ENCODE measurements at places on chromosomes 5 and 9.

DNA sequence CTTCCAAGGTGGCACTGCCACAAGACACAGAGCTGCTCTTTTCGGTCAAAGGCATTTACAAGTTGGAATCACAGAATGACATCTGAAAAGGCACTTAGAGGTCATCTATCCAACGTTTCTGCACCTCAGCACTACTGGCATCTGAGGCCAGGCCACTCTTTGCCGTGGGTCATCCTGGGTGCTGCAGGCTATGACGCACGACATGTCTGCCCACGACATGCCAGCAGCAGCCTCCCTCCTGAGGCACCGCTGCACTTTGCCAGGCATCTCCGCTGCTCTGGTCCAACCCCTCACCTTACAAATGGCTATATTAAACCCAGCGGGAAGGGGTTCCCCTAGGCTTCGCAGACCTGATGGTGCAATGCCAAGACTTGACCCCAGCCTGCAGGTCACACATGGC, 8.1 kb downstream of the SURF4 start:
- no peak for DNase-seq

DNA sequence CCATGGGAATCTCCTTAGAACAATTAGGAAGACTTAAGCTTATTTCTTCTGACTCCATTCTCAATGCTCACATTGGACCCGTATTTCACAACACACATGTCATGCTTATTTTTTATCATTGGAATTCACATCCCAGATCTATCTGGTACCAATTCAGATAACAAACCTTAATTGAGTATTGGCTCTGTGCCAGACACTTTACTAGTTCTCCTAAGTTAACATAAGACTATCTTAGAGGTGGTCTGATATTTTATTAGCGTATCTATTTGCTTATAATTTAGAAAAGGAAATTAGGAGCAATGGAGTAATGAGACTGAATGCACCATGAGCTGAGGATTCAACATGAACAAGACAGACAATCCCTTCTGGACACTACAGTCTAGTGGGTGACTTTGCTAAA, 45.1 kb downstream of the FBXL7 start:
- DNase-seq, result no peak

DNA sequence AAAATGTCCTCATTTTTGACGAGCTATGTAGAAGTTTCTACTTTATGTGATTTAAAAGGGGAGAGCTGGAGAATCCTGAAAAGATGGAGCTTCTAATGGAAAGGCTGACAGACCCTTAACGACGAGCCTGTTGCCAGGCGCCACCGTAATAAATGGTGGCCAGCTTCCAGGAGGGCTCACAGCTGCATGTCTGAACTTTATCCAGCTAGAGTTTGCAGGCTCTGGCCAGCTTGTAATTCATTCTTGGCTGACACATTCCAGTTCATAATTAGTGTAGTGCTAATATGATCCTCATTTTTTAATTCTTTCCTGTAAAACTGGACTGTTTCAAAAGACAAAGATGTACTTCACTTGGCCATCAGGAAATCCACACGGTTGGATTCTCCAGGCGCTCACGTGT, 246.7 kb downstream of the GAS1 start:
- DNase-seq, result no peak

DNA sequence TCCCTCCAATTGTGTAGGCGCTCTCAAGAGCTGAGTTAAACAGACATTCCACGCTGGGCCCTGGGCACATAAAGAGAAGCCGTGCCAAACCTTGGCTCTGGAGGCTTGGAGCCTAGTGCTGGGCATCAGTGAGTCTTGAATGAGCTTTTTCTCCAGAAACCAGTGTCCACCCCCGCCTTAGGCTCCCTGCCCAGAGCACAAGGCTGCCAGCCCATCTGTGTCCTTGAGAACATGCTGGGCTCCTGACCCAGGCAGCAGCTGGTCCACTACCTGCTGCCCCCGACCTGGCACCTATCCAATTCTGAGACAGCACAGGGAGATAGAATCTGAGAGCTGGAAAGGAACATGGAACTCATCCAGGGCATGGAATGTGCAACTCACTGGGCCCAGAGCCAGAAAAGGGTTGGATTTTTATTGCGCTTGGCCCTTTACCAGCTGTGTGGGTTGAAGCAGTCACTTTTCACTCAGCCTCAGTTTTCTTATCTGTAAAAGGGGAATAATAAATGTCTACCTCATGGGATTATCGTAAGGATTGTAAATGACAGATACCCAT, 92.4 kb upstream of the CPLX2 start:
- DNase-seq, result peak; percentile 20

- DNase-seq, result no peak
Measured at GRCh38 chr5:52148679-52149078, 639.0 kb upstream of the ITGA1 start.

DNA sequence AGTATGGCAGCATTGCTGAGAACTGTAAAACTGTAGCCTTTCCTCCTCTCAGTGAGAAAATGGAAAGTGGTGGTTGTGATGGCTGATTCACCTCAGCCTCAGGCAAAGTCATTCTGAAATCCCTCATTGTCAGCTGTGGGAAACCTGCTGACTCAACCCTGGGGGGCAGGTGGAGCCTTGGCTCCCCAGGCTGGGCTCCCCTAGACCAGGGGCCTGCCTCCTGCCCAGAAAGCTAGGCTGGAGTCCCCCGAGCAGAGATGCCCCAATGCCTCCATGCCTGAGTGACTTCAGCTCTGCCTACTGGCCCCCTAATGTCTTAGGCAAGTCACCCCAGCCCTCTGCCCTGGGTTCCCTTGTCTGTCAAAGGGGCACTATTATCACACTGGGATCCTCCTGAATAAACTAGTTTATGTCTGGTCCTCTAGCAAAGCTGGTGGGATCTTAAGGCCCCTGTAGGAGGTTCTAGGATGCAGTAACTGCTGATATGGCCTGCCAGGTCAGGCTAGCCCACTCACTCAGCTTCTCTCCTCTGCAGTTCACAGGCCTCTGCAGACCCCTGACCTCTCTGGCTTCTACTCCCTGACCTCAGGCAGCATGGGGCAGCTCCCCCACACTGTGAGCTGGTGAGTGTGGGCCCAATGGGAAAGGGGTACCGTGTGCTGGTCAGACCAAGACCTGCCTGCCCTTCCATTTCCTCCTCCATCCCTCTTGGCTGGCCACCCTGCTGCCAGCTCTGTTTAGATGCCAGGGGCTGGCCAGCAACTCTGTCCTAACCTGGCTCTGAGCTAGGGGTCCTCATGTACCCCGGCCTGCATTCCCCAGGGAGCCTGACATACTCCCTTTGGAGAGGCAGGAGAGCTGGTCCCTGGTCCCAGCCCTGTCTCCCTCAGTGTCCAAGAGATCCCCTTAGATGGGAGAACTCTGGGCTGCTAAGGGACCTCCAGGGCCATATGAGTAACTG, 24.2 kb downstream of the TCF7 start:
- DNase-seq, result peak; percentile 71

GRCh38 chr5:51872144-51872543, 488.9 kb downstream of the ISL1 start:
- DNase-seq, result no peak

- DNase-seq, result no peak
Measured at GRCh38 chr9:93962017-93962416, 6.9 kb upstream of the BARX1 start.
